ENCODE measurements at places on chromosomes 7 and 10.

- DNase-seq, result no peak
Observed at GRCh38 chr7:961546-962400, 7.3 kb upstream of the ADAP1 start.

GRCh38 chr7:123682690-123683089 lies 27.0 kb downstream of the LMOD2 start:
- DNase-seq, result no peak

GRCh38 chr10:50470798-50471582 lies 152.8 kb downstream of the SGMS1 start:
- no peak for DNase-seq

GRCh38 chr10:100328198-100328597 lies 1.8 kb downstream of the PKD2L1 start:
- DNase-seq, result no peak

GRCh38 chr10:71978476-71978875 lies 14.3 kb downstream of the CHST3 start:
- DNase-seq, result no peak

Measured in stimulated activated CD4-positive, alpha-beta T cell treated with anti-CD3 and anti-CD28 coated beads, Interleukin-15, amount 100 ng/mL, for 1 hour (primary cell).